Left forelimb (tissue), 1 donor: ENCODE measurements at places on chromosomes 7 and 10.

DNA sequence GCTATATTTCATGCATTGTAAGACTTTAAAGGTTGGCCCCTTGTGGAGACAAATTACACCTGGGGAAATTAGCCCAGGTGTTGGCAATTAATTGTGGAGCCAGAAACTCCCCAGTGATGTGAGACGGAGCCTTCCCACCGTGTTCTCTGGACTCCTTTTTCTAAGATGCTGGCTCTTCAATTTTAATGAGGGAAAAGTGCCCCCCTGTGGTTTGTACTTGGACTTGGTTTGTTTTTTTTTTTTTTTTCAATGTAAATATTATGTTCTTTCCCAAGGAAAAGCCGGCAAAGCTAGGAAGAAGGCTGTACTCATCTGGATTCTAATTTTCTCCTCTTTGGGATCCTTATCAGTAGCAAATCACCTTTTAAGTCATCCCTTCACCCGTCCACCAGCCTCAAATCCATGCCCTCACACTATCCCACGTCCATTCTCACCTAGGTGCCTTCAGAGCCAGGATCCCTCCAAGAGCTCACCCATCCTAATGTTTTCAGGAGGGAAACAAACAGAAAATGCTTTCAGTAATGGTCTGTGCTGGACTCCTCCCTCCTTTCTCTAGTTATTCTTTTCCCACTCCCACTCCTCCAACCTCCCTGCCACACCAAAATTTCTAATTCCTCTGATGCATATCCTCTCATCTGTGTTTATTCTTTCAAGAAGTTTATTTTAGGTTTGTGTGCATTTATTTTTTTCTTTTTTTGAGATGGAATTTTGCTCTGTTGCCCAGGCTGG lies 20.4 kb upstream of the ST8SIA6 start:
- DNase-seq: no peak

- DNase-seq: no peak
Observed at GRCh38 chr10:44749151-44749550, 162.0 kb upstream of the TMEM72 start.

- no peak for DNase-seq
Observed at GRCh38 chr7:22356010-22356691, 803 bp downstream of the RAPGEF5 start.

DNA sequence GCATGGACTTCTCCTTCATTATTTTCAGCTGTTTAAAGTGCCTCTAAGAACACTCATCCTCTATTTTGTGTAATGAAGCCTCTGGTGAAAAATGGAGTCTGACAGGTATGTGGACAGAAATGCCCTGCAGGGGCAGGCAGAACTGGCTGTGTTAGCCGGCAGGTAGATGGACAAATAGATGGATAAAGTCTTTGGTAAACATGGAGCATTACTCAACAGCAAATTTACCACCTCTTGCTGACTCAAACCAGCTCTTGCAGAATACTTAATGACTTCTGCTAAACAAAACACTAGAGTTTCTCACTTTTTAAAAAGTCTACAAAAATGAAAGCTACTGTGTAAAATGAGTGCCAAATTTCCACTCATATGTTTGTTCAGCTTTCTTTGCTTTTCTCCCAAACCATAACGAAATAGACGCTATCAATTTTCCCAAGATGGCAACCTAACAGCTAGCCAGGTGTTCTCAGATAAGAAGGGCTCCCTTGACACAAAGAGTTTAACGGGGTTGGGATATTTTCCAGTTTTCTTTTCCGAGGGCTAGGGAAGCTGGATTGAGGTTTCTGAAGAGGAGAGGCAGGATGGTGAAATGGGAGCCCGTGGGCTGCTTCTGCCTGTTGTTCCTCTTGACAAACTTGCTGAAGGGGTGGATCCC lies 71.9 kb upstream of the HABP2 start:
- no peak for DNase-seq

DNA sequence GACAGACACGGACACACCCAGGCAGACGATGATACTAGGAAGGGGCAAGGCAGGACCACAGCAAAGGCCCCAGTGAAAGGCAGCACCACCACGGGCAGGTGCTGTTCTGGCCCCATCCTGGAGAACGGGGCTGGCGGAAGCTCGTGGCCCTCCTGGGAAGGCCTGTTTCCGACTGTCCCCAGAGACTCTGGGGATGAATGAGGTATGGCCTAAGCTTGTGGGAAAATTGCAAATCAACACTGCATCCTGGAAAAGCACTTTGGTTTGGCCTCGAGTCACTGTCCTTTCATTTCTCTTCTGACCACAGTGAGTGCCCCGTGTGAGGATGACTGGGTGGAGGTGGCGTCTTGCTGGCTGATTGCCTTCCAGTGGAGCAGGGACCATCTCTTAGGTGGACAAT lies 81.6 kb upstream of the ANLN start:
- DNase-seq: no peak

- DNase-seq: no peak
Observed at GRCh38 chr7:87797395-87797794, 78.8 kb downstream of the SLC25A40 start.

GRCh38 chr7:141590666-141591065 lies 39.5 kb downstream of the AGK start:
- no peak for DNase-seq

GRCh38 chr10:124691002-124691401 lies 53.2 kb downstream of the FAM53B start:
- no peak for DNase-seq

DNA sequence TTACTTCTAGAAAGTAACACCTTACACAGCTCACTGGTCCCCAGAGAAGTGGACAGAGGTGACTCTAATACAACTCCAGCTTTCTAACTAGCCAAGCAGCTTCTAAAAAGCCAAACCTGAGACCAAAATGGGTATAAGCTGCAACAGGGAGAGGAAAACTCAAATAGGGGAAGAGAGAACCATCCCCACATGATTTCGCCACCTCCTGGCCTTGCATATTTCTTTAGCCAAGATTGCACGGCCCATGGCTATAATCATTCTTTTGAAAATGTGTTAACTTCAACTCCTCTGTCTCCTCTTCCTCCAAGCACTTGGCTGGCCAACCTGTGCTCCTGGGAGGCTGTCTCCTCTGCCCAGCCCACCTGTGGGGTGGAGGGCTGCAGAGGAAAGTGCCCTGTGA lies 28.7 kb downstream of the NUP42 start:
- no peak for DNase-seq

DNA sequence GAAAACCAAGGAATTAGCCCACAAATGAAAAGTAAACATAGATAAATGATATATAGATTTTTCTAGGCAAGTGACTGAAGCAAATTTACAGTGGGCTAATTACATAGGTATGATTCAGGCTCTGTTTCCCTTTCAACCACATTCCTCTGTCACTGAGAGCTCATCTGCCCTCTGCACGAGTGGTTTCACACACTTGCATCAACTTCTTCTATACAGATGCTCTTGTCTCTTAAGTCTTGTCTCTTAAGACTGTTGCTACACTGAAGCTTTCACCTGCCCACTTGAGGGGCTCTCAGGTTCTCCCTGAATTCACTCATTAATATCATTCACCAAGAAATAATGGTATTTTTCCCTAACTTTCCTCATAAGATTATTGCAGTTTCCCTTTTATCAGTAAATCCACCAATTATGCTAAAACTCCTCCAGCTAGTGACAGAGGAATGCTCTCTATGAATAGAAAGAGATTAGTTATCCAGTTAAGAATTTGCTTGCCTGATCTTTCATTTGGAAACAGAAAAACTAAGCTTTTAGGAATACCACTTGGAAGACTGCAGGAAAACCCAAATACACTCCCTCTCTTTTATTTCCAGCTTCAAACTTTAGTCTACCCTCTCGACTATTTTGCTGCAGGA lies 95.7 kb downstream of the ELAPOR2 start:
- DNase-seq: no peak

DNA sequence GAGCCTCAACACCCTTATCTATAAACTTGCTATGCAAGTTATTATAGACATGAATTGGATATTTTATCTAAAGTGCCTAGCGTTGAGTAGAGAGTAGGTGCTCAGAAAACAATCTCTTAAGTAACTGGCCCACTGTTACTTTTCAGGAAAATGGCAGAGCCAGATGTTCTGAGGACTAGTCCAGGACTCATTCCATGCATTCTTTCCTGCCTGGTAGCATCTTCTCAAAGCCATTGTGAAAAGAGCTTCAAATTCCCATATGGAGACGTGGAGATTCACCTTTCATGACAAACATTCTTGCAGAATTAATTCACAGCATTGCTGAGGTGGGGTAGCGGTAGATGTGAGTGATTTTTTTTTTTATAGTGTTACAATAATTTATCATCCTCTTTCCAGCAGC lies 35.9 kb upstream of the ITPRID1 start:
- no peak for DNase-seq

GRCh38 chr7:92006046-92006445 lies 65.4 kb downstream of the AKAP9 start:
- DNase-seq: no peak

- DNase-seq: peak; percentile 87
Observed at GRCh38 chr10:131874991-131875451, 25.8 kb upstream of the PPP2R2D start.

DNA sequence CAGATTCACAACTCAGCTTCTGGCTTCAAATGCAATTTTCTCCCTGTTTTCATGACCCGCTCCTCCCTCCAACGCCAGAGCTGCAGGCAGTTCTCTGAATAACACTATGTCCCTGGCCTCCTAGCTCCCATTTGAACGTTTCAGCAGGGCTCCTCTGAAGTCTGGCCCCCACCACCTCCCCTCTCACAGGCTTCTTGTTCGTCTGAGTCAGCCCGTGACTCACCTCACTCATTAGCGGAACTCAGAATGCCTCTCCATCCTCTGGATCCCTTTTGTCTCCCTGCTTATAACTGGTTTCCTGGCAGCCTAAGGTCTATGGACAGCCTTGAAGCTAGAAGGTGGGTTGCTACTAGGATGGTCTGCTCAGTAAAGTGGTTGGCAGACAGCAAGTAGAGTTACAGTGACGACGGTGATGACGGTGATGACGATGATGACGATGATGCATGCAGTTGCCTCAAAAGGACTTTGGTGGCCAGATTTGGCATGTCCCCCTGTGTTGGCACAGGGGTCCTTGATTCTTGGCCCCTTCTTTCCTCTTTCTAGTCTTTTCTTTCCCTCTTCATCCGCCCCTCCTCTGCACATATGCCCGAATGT lies 83.3 kb upstream of the MKLN1 start:
- DNase-seq: no peak
